Stimulated activated CD4-positive, alpha-beta T cell treated with anti-CD3 and anti-CD28 coated beads, Interleukin-1b, Interleukin-23, amount 100 ng/mL, for 4 hours (primary cell): ENCODE measurements at places on chromosomes 11 and 22.

GRCh38 chr11:35725885-35726284 is 63.3 kb downstream of the TRIM44 start:
- DNase-seq: no peak

- no peak for DNase-seq
Measured at GRCh38 chr11:19428206-19429002, 187.7 kb upstream of the E2F8 start.

DNA sequence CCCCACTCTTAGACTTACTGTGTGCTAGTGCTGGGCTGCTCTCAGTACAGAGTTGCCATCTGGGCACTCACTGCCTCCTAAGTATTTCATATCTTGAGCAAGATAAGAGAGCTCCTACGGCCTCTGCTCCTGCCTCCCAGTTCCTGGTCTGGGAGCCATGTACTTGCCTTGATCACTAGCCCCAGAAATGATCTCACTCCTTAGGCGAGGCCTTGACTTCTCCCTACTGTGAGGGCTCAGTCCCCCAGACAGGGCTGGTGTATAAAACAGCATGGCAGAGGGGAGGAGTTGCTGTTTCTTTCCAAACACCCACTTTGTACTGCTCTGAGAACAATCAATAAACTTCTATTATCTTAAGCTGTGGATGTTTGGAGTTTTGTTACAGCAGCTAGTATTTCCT is 47.4 kb upstream of the TP53I11 start:
- DNase-seq: no peak

DNA sequence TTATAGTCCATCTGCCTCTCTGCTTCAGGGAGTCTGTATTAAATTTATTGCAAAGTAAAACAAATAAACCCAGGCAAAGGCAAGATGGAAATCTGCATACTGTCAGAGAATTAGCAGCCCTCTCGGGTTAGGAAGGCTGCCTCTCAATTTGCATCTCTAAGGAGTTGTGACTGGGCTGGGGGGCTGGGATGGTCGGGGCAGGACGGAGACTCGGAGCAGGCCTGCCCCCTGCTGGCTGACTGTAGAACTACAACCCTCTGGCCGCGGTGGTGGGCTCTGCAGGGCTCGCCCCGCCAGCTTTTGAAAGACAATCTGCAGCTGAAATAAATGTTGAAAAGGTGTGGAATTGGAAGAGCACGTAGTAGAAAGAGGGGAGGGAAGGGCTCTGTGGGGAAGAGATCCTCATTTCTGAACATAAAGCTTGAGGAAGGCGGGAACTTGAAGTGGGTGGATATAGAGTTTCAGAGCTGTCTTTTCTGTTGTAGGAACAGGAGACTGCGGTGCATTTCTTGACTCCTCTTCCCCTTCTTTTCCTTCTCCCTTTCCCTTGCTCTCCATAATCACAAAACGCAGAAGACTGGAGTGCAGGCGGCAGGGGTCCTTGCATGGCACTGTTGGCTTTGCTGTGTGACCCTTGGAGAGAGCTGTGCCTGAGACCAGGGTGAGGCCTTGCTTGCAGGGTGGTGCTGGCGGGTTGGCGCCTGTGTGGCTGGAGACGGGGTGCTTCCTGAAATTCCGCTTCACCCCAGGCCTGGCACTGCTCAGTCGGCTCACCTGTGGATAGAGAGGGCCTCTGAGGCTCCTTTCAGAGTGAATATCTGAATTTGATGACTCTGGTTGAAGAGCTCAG is 22.6 kb upstream of the PKNOX2 start:
- DNase-seq: peak; percentile 56

- no peak for DNase-seq
Measured at GRCh38 chr11:19080579-19080993, 20.1 kb upstream of the MRGPRX2 start.
